HFFc6 (cell line): ENCODE measurements at places on chromosomes 4 and X. TPM values are rescaled to one million over a fixed set of nuclear protein-coding genes. Genes with fewer than 3 reads are reported as not detected.

The BBS12 gene
- total RNA-seq, result 2.2 to 2.5 TPM (median 2.3 TPM) in 3 replicates

The ZCCHC18 gene
- 0.09 to 0.70 TPM in 2 of 3 replicates, not detected in the other for total RNA-seq

The IQSEC2 gene
- 19.6 and 20.1 TPM in 2 replicates for total RNA-seq

The SERTM2 gene
- total RNA-seq, result not detected in 3 replicates

The DGKK gene
- not detected in 3 replicates for total RNA-seq

The NXF2 gene
- not detected in 3 replicates for total RNA-seq

The HTN3 gene
- total RNA-seq, result not detected in 3 replicates

The SH3BGRL gene
- 77.8 to 86.2 TPM (median 85.9 TPM) in 3 replicates for total RNA-seq

The ASB9 gene
- 0.33 to 0.87 TPM (median 0.57 TPM) in 3 replicates for total RNA-seq

The RASSF6 gene
- total RNA-seq, result not detected in 3 replicates

The NSG1 gene
- total RNA-seq, result not detected in 3 replicates

The SLC7A11 gene
- total RNA-seq, result 11.6 to 59.1 TPM (median 14.4 TPM) in 3 replicates

The SAT1 gene
- 64.1 to 76.1 TPM (median 68.4 TPM) in 3 replicates for total RNA-seq

The FSTL5 gene
- total RNA-seq, result not detected in 3 replicates

The P2RY8 gene
- total RNA-seq, result not detected in 3 replicates

The ADH1B gene
- total RNA-seq, result not detected in 2 replicates

The IL15 gene
- total RNA-seq, result 1.5 to 3.8 TPM (median 2.1 TPM) in 3 replicates

The GAGE12J gene
- not detected in 2 replicates for total RNA-seq

The MTTP gene
- total RNA-seq, result not detected in 3 replicates

The CFI gene
- total RNA-seq, result not detected in 3 replicates

The GYPE gene
- total RNA-seq, result 1.4 to 2.3 TPM (median 1.5 TPM) in 3 replicates

The TMEM31 gene
- total RNA-seq, result not detected in 3 replicates

The RADX gene
- 0.13 to 0.26 TPM (median 0.24 TPM) in 3 replicates for total RNA-seq

The SLC9B1 gene
- total RNA-seq, result 0.35 to 0.36 TPM in 2 of 3 replicates, not detected in the other

The GDPD2 gene
- total RNA-seq, result not detected in 3 replicates

The ARSD gene
- total RNA-seq, result 6.9 to 12.3 TPM (median 11.4 TPM) in 3 replicates

The GPR173 gene
- 1.6 to 3.1 TPM (median 2.9 TPM) in 3 replicates for total RNA-seq

The NELFA gene
- total RNA-seq, result 20.1 to 22.1 TPM (median 20.1 TPM) in 3 replicates

The MAGEB1 gene
- total RNA-seq, result not detected in 2 replicates

The MAGEA2 gene
- not detected in 3 replicates for total RNA-seq

The PTPN13 gene
- 43.3 to 56.3 TPM (median 50.6 TPM) in 3 replicates for total RNA-seq

The TEX13C gene
- total RNA-seq, result not detected in 3 replicates

The HSFX3 gene
- not detected in 2 replicates for total RNA-seq

The VEGFD gene
- not detected in 3 replicates for total RNA-seq

The HS6ST2 gene
- not detected in 2 replicates for total RNA-seq

The ZNF185 gene
- total RNA-seq, result 1.4 to 2.1 TPM (median 2.1 TPM) in 3 replicates

The TMEM154 gene
- 0.23 and 2.6 TPM in 2 replicates for total RNA-seq

The RBM3 gene
- total RNA-seq, result 151 to 394 TPM (median 222 TPM) in 3 replicates

The MAOA gene
- 0.25 TPM in 1 of 3 replicates, not detected in the others for total RNA-seq

The LPAR4 gene
- not detected in 3 replicates for total RNA-seq

The DCAF8L2 gene
- total RNA-seq, result not detected in 3 replicates

The FAM13A gene
- total RNA-seq, result 8.9 to 11.6 TPM (median 10.0 TPM) in 3 replicates

The FAM199X gene
- total RNA-seq, result 16.1 to 16.3 TPM (median 16.2 TPM) in 3 replicates

The TCEAL1 gene
- 36.2 to 42.7 TPM (median 36.8 TPM) in 3 replicates for total RNA-seq

The RAB33A gene
- total RNA-seq, result 0.18 to 0.45 TPM (median 0.43 TPM) in 3 replicates

The C4orf51 gene
- not detected in 3 replicates for total RNA-seq

The FAM53A gene
- 2.5 to 3.0 TPM (median 2.7 TPM) in 3 replicates for total RNA-seq

The NR3C2 gene
- total RNA-seq, result 0.17 to 0.21 TPM in 2 of 3 replicates, not detected in the other

The JCHAIN gene
- total RNA-seq, result 0.46 and 0.73 TPM in 2 replicates

The MBTPS2 gene
- total RNA-seq, result 30.1 to 34.5 TPM (median 31.9 TPM) in 3 replicates

The HSFX1 gene
- 0.27 to 0.55 TPM in 2 of 3 replicates, not detected in the other for total RNA-seq

The TCEAL6 gene
- not detected in 3 replicates for total RNA-seq

The MAGEH1 gene
- 19.2 to 25.1 TPM (median 24.8 TPM) in 3 replicates for total RNA-seq
